HuH-7 (cell line): ENCODE measurements at places on chromosomes 13 and 19.
A peak's percentile ranks its signal among the peaks of the same experiment; 100 is the strongest.

GRCh38 chr13:79668201-79668752 lies 187.3 kb downstream of the NDFIP2 start:
- no peak for DNase-seq

GRCh38 chr13:27924529-27925141 lies 4.8 kb downstream of the PDX1 start:
- no peak for DNase-seq

GRCh38 chr19:17761148-17761547 lies 9.9 kb downstream of the FCHO1 start:
- no peak for DNase-seq

DNA sequence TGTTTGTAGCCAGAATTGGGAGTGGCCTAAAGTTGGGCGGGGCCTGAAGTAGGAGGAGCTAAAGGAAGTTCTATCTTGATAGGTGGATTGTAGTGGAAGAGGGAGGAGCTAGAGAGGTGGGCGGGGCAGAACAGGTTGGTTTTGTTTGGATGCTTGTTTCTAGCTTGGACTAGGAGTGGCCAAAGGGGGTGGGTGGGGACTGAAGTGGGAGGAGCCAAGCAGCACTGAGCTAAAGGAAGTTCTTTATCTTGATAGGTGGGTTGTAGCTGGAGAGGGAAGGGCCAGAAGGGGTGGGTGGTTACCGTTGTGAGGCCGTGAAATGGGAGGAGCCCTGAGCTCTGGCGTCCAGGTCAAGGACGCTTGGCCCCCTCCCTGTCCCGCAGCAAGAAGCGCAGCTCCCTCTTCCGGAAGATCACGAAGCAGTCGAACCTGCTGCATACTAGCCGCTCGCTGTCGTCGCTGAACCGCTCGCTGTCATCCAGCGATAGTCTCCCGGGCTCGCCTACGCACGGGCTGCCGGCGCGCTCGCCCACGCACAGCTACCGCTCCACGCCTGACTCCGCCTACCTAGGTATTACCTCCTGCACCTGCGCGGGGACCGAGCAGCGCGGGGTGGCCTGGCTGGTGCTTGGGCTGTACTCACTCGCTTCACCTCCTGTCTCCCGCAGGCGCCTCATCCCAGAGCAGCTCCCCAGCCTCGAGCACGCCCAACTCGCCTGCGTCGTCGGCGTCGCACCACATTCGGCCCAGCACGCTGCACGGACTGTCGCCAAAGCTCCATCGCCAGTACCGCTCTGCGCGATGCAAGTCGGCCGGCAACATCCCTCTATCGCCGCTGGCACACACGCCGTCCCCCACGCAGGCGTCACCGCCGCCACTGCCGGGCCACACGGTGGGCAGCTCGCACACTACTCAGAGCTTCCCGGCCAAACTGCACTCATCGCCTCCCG lies 8.0 kb downstream of the DNASE2 start:
- DNase-seq, result no peak

- DNase-seq, result peak; percentile 47
These were observed 16.5 kb downstream of the SIGLEC7 start for GRCh38 chr19:51158474-51159129.

- DNase-seq, result no peak
These were observed 437 bp downstream of the SMARCA4 start for GRCh38 chr19:10961073-10961860.

DNA sequence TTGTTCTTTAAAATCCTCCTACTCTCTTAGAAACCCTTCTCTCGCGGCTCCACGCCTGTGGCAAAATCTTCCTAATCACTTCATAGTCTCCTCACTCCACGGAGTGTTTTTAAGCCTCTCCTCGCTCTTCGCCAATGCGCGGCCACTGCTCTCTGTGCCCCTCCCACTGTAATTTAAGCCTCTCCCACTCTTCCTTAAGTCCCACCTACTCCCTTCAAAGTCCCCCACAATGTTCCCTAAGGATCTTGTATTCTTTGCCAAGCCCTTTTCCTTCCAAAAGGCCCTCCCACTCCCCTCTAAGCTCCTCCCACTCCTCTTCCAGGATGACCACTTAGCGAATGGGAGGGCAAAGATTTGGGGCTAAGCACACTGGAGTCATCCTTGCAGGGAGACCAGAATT lies 1.3 kb downstream of the FIZ1 start:
- no peak for DNase-seq

GRCh38 chr19:2491130-2491801 lies 15.3 kb downstream of the GADD45B start:
- DNase-seq, result no peak

- DNase-seq, result no peak
These were observed 880 bp upstream of the C19orf12 start for GRCh38 chr19:29715701-29716581.

GRCh38 chr13:103948426-103948825 lies 882.2 kb upstream of the SLC10A2 start:
- no peak for DNase-seq

- no peak for DNase-seq
These were observed 4.1 kb downstream of the FRY start for GRCh38 chr13:32035716-32036115.

DNA sequence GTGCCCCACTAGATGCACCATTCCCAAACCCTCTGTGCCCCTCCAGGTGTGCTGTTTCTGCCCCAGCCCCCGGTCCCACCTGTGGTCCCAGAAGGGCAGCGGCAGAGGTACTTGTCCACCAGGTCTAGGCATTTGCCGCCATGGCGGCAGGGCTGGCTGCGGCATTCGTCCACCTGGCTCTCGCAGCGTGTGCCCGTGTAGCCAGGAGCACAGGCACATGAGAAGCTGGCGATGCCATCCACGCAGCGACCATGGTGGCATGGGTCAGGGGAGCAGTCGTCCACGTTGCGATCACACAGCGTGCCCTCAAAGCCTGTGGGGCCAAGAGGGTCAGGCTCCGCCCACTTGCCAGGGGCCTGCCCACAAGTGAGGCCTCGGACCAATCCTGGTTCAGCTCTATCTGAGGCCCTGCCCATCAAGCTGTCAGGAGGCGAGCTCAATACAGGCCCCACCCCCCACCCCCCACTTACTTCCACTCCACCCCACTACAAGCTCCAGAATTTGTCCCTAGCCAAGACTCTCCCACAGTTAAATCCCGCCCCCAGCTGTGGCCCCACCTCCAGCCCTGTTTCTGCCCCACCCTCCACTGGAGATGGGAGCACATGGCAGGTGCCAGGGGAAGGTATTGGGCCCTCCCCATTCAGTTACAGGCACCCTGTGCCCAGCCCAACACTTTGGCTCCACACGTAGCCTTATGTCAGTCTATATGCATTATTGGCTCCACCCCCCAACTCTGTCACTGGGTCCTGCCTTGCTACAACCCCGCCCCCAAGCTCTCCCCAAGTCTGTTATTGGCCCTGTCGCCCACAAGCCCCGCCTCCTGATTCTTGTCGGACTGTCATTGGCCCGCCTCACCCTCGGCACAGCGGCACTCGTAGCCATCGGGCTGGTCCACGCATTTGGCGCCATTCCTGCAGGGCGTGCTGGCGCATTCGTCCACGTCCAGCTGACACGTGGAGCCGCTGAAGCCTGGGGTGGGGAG lies 13.5 kb downstream of the NOTCH3 start:
- DNase-seq, result no peak

DNA sequence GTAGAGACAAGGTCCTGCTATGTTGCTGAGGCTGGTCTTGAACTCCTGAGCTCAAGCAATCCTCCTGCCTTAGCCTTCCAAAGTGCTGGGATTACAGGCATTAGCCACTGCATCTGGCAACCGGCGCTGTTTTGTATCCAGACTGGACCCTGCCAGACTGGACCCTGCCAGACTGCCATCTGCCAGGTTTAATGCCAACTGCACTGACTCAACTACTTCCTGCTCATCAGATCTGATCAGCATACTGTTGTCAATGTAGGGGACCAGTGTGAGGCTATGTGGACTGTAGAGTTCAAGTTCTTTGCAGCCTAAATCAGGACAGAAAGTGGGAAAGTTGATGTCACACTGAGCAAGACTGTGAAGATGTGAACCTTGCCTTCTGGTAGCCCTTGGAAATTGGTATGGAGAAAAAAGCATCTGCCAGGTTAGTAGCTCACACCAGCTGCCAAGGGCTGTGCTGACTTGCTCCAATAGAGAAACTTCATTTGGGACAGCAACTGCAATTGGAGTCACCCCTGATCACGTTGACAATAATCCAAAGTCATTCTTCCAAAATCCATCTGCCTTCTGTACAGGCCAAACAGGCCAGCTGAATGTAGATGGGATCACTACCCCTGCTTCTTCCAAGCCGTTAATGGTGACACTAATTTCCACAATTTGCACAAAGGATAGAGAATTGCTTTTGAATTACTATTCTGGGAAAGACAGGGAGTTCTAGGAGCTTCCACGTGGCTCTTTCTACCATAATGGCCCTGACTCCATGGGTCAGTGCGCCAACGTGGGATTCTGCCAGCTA lies 36.8 kb upstream of the ATP1A3 start:
- DNase-seq, result no peak

DNA sequence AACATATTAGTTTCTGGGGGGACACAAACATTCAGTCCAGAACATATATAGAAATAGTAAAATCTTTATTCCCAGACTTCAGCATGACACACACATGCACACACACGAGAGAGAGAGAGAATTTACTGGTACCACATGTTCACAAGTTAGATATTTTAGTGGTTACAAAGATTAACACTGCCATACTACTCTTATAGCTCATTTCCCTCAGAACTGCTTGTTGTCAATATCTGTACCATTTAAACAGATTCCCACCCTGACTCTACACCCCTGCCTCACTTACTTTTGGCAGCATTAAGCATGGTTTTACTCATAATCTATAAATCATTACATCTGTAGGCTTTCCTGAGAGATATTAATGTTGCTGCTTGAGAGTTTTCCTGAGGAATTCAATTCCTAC lies 524.7 kb upstream of the HTR2A start:
- DNase-seq, result no peak

DNA sequence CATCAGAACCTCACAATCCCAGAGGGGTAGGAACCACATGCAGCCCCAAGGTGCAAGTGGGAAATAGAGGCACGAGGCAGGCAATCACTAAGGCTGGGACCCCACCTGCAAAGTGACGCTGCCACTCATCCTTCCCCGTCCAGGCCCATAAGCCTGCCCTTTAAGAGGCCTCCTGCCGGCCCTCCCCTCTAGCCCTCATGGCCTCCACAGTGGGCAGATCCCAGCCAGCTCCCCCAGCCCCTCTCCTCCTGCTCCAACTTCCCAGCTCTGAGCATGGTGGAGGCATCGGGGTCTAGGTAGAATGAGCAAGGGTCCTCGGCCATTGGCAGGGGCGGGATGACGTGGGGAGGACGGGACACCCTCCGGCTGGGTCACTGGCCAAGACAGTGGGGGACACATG lies 2.7 kb downstream of the ZSCAN18 start:
- DNase-seq, result no peak

- DNase-seq, result no peak
These were observed 5.7 kb downstream of the ISOC2 start for GRCh38 chr19:55455576-55456235.

GRCh38 chr19:34818270-34818669 lies 45.3 kb upstream of the ZNF599 start:
- no peak for DNase-seq

- DNase-seq, result no peak
These were observed 665.7 kb upstream of the GPC6 start for GRCh38 chr13:92560883-92561282.

DNA sequence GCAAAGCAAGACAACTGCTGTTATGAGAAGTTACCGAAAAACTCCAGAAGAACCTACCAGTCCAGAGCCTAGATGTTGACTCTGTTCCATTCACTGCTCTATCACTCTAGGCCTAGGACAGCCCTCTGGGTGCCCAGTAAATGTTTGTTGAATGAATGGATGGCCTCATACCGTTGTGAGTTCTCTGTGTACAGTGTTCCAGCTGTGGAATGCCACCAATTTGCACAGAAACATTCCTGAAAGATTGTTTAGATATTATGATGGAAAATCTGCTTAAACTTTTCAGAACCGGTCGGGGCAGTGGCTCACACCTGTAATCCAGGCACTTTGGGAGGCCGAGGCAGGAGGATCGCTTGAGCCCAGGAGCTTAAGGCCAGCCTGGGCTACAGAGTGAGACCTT lies 1.3 kb upstream of the FBL start:
- DNase-seq, result no peak

GRCh38 chr19:51100601-51101000 lies 7.6 kb downstream of the CTU1 start:
- no peak for DNase-seq

- peak; percentile 61 for DNase-seq
These were observed 3.2 kb upstream of the SPACA6 start for GRCh38 chr19:51689751-51690453.

DNA sequence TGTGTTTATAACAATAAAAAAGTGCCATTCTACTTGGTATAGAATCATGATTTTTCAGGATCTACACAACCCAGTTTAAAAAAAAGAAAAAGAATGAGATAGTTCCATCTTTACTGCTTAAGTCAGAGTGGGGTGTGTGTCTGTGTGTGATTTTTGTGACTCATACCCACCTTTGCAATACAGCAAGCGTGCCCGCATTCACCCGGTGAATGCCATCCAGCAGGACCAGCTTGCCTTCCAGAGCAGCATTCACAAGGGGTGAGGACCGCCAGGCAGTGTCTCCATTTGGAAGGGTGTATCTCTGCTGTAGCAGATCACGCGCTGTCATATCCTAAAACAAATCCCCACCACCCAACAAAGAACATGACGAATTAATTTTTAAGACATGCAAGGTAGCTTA lies 127.7 kb downstream of the VWA8 start:
- DNase-seq, result no peak

GRCh38 chr13:38520041-38520440 lies 166.8 kb upstream of the FREM2 start:
- no peak for DNase-seq

GRCh38 chr13:29513002-29513980 lies 82.2 kb downstream of the SLC7A1 start:
- DNase-seq, result no peak

DNA sequence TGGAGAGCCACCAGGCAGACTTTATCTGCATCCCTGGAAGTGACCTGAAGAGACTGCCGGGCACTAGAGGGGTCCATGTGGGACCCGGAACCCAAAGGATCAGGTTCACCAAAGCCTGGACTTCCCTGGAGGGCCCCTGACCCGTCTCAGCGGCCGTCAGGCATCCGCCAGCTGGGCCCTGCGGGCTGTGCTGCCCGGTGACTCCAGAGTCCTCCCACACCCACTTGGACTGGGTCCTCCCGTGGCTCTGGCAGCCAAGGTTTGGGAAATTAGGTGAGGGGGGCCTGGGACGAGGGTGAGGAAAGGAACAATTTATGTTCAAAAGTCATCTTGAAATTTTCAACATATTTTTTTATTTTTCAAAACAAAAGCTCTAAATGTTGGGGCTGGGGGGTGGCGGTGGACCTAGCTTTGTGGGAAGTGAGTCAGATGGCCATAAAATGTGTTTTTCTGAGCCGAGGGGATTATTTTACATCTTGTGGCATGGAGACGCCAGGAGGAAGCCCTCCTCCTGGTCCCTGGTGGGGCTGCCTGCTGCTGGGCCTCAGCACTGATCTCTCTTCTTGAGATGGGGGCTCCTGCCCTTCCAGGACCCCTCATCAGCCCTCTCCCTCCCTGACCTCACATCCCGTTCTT lies 20.2 kb downstream of the CEBPA start:
- no peak for DNase-seq

DNA sequence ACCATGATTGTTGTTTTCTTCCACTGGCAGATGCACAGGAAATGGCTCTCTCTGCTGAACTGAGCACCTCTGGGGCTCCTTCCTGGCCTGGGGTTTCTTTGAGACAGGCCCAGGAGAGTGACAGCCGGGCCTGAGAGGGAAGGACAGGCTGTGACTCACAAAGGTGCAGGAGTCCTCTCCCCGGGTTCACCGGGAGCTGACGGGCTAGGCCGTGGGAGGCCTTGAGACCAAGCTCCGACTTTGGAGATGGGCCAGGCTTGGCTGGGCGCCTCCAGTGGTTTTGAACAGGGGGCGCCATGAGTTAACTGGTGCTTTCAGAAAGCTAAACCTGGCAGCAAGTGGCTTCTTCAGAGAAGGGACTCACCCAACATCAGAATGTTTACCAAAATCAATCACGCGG lies 143.4 kb downstream of the URI1 start:
- no peak for DNase-seq
